Activated CD4-positive, alpha-beta T cell treated with anti-CD3 and anti-CD28 coated beads for 24 hours (primary cell): ENCODE measurements at places on chromosomes 6 and 20.

DNA sequence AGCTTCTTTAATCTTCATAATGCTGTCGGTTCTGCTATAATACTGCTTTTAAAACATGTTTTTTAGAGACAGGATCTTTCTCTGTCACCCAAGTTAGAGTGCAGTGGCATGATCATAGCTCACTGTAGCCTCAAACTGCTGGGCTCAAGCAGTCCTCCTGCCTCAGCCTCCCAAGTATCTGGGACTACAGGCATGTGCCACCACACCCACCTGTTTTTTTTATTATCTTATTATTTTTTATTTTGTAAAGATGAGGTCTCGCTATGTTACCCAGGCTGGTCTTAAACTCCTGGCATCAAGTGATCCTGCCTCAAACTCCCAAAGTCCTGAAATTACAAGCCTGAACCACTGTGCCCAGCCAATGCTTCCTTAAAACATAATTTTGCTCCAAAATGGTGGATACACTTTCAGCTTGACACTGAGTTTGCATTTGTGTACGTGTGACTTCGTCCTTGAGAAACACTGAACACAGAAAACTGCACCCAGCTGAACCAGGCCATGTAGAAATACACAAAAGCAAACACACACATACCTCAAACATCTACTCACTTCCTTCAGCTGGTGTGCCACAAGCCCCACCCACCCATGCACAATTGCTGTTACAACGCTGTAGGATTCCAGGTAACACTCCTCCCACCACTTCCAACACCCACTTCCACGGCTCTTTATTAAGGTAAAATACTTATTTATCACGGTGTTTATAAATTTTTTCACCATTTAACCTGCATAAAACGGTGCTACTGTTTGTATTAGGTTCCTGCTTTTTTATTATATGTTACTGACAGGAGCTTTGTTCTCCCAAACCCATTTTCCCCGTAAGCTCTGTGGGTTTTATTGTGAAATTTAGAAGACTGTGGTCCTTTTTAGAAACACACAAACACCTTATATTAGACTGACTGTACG is 109.1 kb downstream of the TSHZ2 start:
- DNase-seq: peak; percentile 15

DNA sequence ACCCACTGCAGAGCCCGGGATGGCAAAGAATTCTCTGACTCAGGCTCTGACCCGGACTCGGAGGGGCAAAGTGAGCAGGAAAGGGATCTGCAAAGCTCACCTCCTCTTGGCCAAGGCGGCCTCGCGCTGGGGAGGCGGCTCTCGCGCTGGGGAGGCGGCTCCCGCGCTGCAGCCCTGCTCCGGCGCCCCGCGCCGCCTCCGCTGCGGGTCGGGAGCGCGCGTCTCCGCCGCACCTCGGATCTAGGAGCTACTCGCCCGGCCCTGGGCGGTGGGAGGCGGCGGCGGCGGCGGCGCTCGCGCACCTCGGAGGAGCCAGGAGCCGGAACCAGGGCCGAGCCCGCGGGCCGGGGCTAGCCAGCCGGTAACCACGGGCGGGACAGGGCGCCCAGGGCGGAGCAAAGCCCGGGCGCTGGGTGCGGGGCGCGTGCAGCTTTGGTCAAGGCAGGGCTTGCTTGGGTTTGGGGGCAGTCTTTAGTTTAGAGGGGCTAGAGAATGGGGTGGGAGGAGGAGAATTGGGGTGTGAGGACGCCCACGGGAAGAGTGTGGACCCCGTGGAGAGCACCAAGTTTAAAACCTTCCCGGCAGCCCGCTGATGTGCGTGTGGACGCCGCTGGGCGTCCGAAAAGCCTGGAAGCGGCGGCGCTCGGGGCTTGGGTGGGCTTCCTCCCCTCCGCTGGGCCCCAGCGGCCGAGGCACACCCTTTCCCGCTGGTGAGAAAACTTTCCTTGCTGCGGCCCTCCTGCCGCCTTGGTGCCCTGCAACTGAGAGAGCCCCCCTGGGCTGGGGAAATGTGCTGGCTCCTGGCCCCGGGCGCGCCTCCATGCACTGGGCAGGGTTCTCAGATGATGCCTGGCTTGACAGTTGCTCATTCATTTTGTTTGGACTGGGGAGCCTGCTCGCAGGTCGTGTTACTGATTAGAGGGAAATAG is at the start of gene MRAP2:
Gene MRAP2, plus strand, starts transcription at position 250 of the 929 bp plus-strand sequence. CDS start 21,547 bp downstream, outside the sequence.
- peak; percentile 2 for DNase-seq

GRCh38 chr6:41408982-41409381 is 73.6 kb downstream of the NCR2 start:
- DNase-seq: no peak

- no peak for DNase-seq
Measured at GRCh38 chr20:54278262-54278661, 70.4 kb downstream of the PFDN4 start.

GRCh38 chr20:44254073-44254472 is 7.0 kb downstream of the GDAP1L1 start:
- DNase-seq: no peak

DNA sequence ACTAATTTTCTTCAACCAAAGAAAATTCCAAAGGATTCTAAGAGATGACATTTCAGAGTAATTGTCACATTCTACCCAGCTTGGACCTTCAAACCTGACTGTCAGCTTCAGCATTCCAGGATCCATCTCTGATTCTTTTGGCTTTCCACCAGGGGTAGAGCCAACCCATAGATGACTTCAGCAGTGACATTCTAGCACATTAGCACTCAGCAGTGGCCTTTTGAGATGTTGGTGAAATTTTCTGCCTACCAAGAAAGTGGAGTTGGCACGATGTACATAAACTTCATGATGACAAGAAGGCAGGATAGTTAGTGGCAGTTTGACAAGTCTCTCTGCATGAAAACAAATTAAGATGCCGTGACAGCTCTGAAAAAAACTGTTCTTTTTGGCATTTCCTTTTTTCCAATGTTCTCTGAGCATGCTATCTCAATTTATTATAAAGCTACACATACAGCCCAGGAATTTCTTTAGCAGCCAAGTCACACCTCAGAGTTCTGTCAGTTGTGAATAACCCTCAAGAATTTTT is 466.5 kb upstream of the RNF217 start:
- DNase-seq: no peak
